ENCODE measurements at places on chromosomes 12 and 14.

GRCh38 chr14:77186911-77187648 is 5.5 kb downstream of the TMEM63C start:
- peak; percentile 99 for DNase-seq

- DNase-seq = no peak
These were observed 127.2 kb downstream of the CMAS start for GRCh38 chr12:22173177-22173576.

DNA sequence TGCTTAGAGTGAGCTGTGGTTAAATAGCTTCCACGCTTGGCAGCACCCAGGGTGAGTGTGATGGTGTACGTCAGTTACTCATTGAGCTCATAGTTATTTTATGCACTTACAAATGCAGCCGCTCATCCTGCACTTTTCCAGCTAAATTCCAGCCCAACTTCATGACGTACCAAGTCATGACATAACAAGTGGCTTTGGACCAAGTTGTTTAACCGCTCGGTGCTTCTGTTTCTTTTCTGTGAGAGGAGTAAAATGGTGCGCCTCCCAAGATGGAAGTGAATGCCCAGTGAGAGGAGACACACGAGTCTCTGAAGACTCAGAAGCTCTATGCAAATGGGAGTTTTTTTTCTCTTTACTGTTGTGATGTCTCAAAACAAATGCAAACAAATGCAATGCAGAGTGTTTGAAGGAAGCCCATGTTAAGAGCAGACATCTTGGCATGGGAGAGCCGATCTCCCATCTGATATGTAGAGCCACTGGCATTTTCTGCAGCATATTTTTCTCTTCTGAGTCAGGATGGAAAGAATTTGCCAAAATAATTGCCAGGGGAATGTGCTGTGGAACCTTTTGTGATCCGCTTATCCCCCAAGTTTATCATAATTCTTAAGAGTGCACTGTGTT is 72.2 kb downstream of the FBXW8 start:
- DNase-seq = no peak

DNA sequence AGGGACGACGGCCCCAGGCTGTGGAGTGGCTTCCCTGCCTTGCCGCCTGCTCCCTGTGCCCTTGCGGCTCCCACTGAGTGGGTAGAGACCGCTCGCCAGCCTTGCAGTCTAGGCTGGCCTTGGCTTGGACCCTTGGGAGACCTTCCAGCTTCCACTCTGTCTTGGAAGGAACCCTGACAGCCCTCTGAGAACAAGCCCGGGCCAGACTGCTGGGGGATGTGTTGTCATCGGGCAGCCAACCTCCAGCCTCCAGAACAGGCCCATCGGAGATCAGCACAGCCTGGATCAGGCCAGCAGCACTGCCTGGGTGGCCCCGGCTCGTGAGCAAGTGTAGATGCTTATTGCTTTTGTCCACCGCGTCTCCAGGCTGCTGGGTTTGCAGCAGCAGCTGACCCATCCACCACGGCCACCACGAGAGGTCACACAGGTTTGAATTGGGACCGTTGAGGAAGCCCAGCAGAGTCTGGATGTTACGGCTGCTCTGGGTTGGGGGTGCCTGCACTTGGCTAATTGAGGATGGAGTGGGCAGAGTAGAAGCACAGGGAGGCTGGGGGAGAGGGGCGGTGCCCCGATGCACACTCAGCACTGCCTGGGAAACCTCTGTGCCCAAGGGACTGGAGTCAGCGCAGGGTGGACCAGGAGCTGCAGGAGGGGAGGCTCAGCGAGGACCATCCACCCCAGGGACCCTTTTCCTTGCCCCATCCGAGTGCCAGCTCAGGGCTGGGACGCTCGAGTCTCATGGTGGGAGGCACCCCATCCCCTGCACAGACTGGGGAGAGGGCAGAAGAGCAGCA is 55.5 kb downstream of the NOC4L start:
- no peak for DNase-seq

GRCh38 chr14:22184830-22185168 is 404.2 kb downstream of the DAD1 start:
- no peak for DNase-seq

GRCh38 chr12:57536597-57536942 is 10.4 kb downstream of the DCTN2 start:
- no peak for DNase-seq

GRCh38 chr12:70045514-70045913 is 197.7 kb upstream of the CNOT2 start:
- no peak for DNase-seq

DNA sequence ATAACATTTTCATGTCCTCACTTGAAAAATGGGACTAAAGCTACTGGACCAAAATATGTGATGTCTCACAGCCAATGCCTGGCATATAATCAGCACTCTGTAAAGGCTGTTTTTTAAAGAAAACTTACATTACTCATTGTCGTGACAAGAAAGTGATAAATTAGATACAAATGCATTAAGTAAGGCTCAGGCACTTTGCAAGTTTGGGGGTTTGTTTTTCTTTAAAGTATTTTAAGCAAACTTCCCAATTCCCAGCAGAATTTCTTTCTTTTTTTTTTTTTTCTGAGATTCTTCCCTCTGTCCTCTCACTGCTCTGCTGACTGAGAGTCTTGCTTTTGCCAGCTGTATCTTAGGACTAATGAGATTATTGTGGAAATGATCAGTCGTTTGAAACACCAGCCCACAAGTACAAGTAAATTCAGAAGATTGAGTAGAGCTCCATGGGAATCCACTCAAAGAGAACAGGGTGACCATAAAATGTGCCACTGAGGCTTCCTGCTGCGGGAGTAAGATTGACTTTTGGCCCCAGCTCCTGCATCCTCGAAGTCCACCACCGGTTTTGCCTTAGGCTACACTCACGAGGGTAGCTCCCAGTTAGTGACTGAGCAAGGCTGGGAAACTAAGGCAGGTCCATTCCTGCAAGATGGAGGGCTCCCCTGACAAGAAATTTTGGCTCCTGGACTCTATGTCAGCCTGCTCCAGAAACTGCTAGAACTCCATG is 82.8 kb downstream of the TMTC1 start:
- DNase-seq = no peak

DNA sequence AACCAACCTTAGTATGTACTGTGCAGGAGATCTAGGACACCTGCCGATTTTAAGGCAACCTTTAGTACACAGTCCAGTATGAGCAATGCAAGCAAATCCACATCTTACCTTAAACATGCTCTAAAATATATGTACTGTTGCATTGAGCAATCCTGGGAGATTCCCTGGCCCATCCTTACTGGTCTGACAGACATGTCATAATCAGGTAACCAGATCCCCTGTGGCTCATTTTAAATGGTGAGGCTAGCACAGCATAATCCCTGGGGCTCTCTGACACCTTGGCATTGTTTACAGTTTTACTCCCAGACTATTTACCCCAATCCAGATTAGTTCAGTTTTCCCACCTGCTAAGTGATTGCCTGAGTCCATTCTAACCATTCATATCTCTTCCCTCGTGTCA is 15.1 kb downstream of the BMAL2 start:
- no peak for DNase-seq

GRCh38 chr14:99402285-99402648 is 78.4 kb downstream of the SETD3 start:
- DNase-seq = no peak

DNA sequence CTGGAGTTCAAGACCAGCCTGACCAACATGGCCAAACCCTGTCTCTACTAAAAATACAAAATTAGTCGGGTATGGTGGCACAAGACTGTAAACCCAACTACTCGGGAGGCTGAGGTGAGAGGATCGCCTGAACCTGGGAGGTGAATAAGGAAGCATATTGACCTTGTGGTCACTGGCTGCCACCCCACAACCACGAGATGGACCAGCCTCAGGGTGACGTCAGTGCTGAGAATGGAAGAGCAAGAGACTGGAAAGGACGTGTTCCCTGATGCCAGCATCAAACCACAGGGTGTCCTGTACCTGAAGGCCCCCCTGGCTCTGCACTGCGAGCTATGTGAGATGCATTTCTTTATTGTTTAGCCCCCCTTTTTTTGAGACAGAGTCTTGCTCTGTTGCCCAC is 45.9 kb upstream of the BDKRB2 start:
- DNase-seq = no peak

DNA sequence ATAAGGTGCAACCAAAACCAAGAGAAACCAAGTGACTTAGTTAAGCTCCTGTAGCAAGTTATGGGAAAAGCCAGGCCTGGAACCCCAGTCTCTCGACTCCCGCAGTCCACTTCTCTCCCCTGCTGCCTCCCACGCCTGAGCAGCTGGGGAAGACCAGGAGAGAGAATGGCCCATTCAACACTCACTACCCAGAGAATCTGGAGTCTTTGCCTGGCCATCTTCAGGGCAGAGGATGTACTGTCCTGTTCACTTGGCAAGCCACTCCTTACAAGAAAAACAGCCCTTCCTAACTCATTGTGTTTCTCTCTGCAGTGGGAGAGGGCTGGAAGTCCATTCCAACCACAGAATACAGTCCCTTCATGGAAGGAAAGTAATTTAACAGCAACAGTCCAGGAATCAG is 1.8 kb downstream of the PITPNM2 start:
- DNase-seq = no peak

DNA sequence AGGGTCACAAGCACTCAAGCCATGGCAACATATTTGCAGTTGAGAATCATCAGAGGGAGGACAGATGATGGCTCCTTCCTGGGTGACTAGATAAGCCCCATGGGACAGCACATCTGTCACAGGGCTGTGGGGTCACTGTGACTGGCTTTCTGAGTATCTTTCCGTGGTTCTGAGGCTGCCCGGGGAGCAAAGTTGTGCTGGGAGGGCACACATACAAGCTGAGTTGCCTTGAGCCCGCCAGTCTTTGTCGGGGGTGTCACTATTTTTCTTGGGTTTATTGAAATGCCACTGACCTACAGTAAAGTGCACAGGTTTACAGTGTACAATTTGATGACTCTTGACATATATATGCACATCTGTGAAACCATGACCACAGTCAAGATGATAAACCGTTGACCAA is 17.2 kb upstream of the KIF26A start:
- no peak for DNase-seq

- no peak for DNase-seq
These were observed 8.1 kb upstream of the PEBP1 start for GRCh38 chr12:118127867-118128266.

GRCh38 chr12:12684375-12685106 is 11.4 kb downstream of the GPR19 start:
- peak; percentile 97 for DNase-seq

DNA sequence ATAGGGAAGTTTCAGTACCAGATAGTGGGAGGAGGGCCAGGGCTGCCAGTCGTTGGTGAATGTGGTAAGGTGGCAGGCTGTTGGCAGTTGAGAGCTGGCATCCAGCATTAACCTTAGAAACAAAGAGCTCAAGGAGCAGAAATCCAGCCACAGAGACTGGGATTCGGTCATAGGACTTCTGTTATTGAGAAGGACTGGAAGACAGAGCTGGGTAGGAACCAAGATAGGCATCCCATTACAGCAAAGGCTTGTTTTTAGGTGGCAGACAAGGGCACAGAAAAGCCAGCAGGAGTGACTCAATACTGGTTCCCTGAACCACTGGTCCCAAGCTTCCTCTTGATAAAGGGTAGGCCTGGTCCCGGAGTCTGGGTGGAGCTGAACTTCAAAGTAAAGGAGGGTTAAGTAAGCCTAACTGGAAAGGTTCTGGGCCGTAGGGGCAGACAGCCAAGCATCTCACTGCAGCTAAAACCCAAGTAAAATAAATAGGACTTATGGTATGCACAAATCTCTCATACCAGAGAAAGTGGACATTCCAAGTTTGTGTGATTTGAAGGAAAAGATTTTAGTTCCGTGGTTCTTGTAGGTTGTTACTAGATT is 147.9 kb downstream of the ETV6 start:
- no peak for DNase-seq
